ENCODE measurements at places on chromosomes 6 and 20.
A peak's percentile ranks its signal among the peaks of the same experiment; 100 is the strongest.

DNA sequence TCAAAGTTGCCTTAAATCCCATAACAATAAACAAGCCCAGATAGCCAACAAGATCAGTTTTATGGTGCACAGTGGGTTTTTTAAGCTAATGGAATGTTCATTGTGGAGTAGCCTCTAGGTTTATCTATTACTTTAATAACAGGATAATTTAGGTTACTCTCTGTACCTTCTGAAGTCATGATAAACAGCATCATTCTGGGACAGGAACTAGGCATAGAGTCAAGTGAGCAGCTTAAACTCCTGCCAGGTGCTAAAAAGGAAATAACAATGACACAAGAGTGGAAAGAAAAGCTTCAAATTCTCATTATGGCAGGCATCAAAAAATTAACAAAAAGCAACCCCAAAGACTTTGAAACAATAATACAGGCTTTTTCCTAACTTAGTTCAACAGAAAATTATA lies 228.8 kb downstream of the HACE1 start:
- DNase-seq: no peak

DNA sequence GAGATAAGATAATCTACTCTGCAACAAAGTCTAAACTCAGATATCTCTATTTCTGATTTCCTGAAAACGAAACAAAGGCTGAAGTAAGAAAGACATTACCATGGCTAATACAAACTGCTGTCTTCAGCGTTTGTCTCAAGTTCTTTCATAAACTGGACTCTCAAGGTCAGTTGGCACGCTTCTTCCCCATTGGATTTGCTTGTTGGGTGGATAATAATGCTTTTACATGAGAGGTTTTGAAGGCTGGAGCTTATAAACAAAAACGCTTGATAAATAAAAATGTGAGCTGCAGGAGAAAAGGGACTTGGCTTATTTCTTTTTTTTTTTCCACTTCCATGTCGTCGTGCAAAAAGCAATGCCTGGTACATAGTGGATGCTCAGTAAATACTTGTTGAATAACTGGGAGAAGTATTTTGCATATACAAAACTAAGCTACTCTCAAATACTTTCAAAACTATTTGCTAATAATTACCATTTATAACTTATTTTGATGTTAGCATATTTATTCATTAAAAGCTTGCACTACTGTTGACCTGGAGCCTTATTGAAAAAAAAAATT lies 65.7 kb upstream of the EEF1A1 start:
- DNase-seq: peak; percentile 66

DNA sequence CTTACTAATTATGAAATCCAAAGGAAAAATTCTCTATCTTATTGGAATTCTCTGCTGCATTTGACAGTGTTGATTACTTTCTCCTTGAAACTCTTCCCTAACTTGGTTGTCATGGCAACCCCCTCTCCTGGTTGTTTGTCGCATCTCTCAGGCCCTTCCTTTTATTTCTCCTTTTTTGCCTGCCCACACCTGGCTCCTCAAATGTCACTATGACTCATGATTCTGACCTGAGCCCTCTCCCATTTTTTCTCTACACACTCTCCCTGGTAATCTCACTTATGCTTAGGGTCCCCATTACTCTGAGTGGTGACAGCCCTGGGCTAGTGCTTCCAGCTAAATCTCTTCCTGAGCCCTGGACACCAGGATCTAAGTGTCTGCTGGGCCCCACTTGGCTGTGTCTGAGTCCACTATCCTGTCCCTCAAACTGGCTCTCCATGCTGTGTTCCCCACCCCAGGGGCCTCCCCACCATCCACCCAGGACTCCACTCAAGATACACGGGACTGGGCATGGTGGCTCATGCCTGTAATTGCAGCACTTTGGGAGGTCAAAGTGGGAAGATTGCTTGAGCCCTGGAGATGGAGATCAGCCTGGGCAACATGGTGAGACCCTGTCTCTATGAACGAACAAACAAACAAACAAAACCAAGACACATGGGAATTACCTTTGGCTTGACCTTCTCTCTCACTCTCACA lies 16.5 kb upstream of the NNAT start:
- DNase-seq: no peak

DNA sequence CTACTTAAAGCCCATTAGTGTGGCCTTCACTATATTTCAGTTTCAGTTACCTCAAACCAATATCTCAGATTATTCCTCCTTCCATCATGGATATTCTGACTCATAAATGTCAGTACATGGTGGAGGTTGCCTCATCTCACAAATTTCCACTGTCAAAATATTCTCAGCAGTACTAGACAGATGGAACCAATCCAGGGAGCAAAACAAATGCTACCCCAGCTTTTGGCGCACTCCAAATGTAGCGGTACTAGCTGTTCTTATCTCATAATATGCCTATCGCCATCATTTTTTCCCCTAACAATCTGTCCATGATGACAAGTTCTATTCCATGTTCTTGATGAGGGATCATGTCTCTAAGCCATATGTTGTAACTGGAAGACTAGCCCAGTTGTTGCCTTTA lies 1026.1 kb downstream of the KIF16B start:
- DNase-seq: no peak

DNA sequence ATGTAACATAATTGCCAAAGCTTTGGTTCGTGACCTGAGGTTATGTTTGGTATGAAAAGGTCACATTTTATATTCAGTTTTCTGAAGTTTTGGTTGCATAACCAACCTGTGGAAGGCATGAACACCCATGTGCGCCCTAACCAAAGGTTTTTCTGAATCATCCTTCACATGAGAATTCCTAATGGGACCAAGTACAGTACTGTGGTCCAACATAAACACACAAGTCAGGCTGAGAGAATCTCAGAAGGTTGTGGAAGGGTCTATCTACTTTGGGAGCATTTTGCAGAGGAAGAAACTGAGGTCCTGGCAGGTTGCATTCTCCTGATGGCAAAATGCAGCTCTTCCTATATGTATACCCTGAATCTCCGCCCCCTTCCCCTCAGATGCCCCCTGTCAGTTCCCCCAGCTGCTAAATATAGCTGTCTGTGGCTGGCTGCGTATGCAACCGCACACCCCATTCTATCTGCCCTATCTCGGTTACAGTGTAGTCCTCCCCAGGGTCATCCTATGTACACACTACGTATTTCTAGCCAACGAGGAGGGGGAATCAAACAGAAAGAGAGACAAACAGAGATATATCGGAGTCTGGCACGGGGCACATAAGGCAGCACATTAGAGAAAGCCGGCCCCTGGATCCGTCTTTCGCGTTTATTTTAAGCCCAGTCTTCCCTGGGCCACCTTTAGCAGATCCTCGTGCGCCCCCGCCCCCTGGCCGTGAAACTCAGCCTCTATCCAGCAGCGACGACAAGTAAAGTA lies 547 bp upstream of the ESR1 start:
- peak; percentile 88 for DNase-seq

DNA sequence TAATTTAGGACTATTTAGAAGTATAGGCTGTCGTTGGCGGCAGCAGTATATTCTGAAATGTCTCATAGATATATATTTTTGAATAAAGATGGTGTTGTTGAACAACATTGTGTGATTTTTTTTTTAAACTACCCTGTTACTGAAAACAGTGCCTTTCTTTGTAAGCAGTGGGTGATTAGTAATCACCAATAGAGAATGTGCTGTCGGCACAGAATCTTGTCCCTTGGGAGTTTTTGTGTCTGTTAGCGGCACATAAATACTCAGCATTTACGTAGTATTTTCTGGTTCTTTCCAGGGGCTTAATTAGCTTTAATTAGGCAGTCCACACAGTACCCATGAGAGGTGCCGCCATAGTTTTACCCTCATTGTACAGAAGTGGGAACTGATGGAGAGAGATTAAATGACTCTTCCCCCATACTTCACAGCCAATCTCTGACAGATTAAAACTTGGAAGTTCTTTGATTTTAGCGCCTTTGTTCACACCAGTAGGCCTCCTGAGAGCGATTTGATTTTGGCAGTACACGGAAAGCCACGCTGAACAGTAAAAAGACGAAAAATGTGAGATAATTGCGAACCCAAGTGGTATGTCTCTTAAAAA lies 58.8 kb downstream of the RPRD1B start:
- no peak for DNase-seq

GRCh38 chr20:21048841-21049273 lies 57.3 kb downstream of the LINC00237 start:
- DNase-seq: no peak

- no peak for DNase-seq
These were observed 93.2 kb downstream of the DLGAP4 start for GRCh38 chr20:36399147-36399968.

GRCh38 chr20:22824077-22824476 lies 211.0 kb upstream of the SSTR4 start:
- no peak for DNase-seq

GRCh38 chr6:30216096-30216495 lies 2.9 kb upstream of the TRIM26 start:
- no peak for DNase-seq

GRCh38 chr20:14972256-14972655 lies 634.8 kb upstream of the FLRT3 start:
- no peak for DNase-seq

Data from fibroblast of the aortic adventitia (primary cell).